ENCODE measurements at places on chromosomes 16 and 17. TPM values are rescaled to one million over a fixed set of nuclear protein-coding genes. Genes with fewer than 3 reads are reported as not detected.

TBC1D28 gene
- total RNA-seq: 0.26 TPM

CHST4 gene
- total RNA-seq: not detected

CCDC154 gene
- total RNA-seq: 1.9 TPM

KRTAP9-2 gene
- not detected for total RNA-seq

SLC6A2 gene
- not detected for total RNA-seq

NEUROD2 gene
- not detected for total RNA-seq

KRT31 gene
- total RNA-seq: not detected

DHODH gene
- total RNA-seq: 16.8 TPM

DNA sequence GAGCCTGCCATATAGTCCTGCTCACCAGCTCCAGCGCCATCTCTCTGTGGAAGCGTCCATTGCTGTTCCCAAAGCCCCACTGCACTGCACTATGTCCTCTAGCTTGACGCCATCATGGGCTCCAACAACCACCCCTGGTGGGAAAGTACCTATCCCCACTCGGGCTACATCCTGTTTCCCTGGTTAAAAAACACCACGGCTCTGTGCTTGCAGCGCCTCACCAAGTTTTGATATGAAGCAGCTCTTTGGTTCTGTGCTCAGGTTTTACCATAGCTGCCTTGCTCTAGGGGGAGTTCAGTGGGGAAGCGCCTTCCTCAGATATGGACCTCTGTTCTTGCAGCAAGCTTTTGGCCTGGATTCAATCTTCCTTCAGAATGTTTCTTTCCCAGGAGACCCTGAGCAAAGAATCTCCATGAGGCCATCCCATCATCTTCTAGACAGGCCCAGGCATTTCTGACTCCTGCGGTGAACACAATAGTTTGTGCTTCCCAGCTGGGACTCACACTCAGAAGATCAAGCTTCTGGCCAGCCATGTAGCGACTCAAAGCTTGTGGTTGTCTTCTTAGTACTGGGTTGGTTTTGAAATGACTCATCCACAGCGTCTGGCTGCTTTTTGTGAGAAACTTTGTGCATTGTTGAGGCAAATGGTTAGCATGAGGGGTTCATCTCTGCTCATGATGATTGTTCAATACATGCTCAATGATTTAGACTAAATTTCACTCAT is 39.5 kb downstream of the DYNLRB2 start:
- no peaks in the 10 kb centered on the region for H3K4me1 ChIP-seq
- peaks cover 26% of the 10 kb centered on the region for H3K27me3 ChIP-seq
- H3K27ac ChIP-seq: no peak overlapping the region
- no peak overlapping the region for H3K4me3 ChIP-seq
- no peaks in the 10 kb centered on the region for H3K36me3 ChIP-seq

GRCh38 chr16:84271866-84272265 is 22.8 kb upstream of the WFDC1 start:
- no peaks in the 10 kb centered on the region for H3K36me3 ChIP-seq
- no peak for DNase-seq
- peaks cover 5% of the 10 kb centered on the region for H3K4me1 ChIP-seq

DNA sequence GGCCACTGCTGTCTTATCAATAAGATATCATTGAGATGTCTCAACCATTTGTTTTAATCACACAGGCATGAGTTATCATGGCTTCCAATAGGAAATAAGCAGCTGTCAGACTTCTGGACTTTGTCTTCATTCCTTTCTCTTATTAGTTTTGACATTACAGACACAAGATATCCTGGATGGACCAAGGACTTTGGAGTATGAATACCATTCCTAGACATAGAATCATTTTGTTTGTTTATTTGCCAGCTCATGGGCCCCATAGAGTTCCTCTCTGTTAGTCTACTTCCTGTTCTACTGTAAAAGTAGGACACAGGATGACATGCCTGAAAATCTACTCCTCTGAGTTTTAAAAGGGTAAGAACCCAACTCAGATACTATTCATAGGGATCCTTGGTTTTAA is 77.7 kb upstream of the KCNJ16 start:
- DNase-seq: no peak
- H3K27ac ChIP-seq: no peak overlapping the region
- no peaks in the 10 kb centered on the region for H3K27me3 ChIP-seq
- H3K4me1 ChIP-seq: peaks cover 9% of the 10 kb centered on the region
- no peak overlapping the region for H3K4me3 ChIP-seq

- H3K27ac ChIP-seq: no peak overlapping the region
- H3K4me3 ChIP-seq: no peak overlapping the region
- H3K27me3 ChIP-seq: no peaks in the 10 kb centered on the region
- no peaks in the 10 kb centered on the region for H3K4me1 ChIP-seq
- DNase-seq: no peak
- H3K36me3 ChIP-seq: no peaks in the 10 kb centered on the region
These were observed 19.0 kb upstream of the KLHDC4 start for GRCh38 chr16:87784812-87785211.

- no peaks in the 10 kb centered on the region for H3K36me3 ChIP-seq
- no peak overlapping the region for H3K4me3 ChIP-seq
- H3K27me3 ChIP-seq: peaks cover 3% of the 10 kb centered on the region
- H3K27ac ChIP-seq: no peak overlapping the region
- DNase-seq: no peak
- H3K4me1 ChIP-seq: peaks cover 6% of the 10 kb centered on the region
These were observed 4.6 kb upstream of the C17orf99 start for GRCh38 chr17:78141437-78142118.

- H3K27ac ChIP-seq: peak overlapping the region; percentile 83
- H3K36me3 ChIP-seq: no peaks in the 10 kb centered on the region
These were observed 3.9 kb downstream of the RAI1 start for GRCh38 chr17:17684906-17685774.

DNA sequence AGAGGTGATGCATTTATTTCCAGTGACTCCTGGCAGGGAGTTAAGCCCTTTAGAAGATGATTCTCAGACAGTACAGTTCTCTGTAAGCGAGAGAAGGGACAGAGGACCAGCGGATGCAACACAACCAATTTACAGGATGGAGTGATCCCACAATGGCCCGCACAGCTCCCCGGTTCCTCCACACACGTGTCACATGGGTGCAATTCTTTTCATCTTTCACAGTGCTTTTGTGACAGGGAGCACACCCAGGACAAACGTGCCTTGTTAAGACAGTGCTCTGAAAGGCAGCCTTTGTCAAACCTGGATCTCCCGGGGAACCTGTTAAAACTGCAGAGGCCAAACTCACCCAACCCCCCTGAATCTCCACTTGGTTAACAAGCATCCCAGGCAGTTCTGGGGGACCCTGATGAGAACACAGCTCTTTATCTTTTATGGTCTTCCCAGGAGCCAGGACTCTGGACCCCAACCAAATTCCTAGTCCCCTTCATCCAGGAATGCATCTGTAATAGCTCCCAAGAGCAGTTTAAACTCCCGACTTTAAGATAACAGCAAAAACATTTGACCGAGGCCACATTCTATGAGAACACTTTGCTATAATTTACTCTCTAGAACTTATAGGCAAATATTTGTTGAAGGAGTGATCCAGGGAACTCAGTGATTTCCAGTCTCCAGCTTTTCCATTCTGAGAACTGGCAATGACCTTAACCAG is 134.9 kb upstream of the CDH5 start:
- peaks cover 16% of the 10 kb centered on the region for H3K4me1 ChIP-seq
- H3K4me3 ChIP-seq: no peak overlapping the region
- H3K27me3 ChIP-seq: peaks cover 38% of the 10 kb centered on the region
- H3K27ac ChIP-seq: no peak overlapping the region
- no peaks in the 10 kb centered on the region for H3K36me3 ChIP-seq
- no peak for DNase-seq

- no peak for DNase-seq
- H3K27me3 ChIP-seq: peaks cover 39% of the 10 kb centered on the region
- H3K4me1 ChIP-seq: no peaks in the 10 kb centered on the region
These were observed 19.5 kb downstream of the TNFRSF13B start for GRCh38 chr17:16952401-16952800.

DNA sequence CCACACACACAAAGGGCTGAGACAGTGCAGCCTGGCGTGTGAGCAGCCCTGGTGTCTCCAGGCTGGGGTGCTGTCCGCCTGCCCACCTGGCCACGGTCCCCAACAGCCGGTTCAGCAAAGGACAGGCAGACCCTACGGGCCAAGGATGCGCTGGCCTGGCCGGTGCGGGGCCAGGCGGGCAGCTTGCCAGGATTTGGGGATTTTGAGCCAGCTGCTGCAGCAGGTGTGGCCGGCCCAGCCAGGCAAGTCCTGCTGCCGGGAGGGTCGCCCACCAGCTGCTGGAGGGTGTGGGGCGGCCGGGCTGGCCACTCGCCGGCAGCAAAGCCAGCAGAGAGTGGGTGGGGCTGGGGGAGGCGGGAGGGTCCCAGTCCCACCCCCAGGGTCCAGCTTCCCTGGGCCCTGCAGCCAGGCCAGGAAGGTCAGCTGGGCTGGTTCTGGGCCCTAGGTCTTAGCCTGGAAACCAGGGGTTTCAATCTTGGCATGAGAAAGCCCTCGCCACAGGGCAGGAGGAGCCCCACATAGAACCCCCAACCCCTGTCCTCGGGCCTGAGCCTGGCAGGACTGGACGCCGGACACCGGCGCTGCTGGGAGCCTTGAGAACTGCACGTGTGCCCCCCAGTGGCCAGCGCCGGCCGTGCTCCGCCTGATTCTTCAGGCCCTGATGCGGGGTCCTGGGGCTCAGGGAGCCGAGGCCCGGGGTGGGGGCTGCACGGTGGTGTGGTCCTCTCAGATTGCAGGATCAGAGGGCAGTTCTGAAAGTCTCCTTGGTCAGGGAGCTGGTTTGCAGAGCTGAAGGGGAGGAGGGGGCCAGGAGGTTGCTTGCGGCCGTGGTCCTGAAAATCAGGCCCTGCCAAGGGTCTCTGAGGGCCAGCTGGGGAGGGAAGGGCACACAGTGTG is 17.6 kb upstream of the SSTR5 start:
- no peaks in the 10 kb centered on the region for H3K4me1 ChIP-seq
- no peak overlapping the region for H3K27ac ChIP-seq
- peak; percentile 82 for DNase-seq
- H3K27me3 ChIP-seq: no peaks in the 10 kb centered on the region
- peaks cover 4% of the 10 kb centered on the region for H3K36me3 ChIP-seq
- H3K4me3 ChIP-seq: no peak overlapping the region

All from neural crest cell (in vitro differentiated cells).